Fibroblast of skin of scalp (primary cell): ENCODE measurements at places on chromosomes 7 and 10.

DNA sequence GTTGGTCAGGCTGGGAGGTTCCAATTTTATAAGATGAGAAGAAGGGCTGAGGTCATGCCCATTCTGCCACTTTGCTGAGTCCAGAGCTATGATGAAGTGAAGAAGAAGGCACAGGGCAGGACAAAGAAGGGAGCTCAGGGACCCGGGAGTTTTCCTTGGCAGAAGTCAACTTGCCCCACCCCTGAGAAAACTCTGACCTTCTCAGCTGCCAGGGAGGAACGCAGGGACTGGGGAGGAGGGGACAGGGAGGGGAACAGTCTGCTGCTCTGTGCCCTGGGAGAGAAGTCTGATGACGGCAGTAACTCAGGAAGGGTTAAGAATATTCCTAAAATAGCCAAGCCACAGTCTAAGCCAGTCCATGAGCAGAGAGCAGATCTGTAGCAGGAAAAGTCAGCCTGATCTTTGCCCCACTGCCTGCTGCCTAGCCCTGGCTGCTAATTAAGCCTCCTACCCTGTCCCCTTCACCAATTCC, 11.7 kb downstream of the ADIRF start:
- peak; percentile 61 for DNase-seq

GRCh38 chr10:7151538-7151937, 259.3 kb downstream of the SFMBT2 start:
- no peak for DNase-seq

DNA sequence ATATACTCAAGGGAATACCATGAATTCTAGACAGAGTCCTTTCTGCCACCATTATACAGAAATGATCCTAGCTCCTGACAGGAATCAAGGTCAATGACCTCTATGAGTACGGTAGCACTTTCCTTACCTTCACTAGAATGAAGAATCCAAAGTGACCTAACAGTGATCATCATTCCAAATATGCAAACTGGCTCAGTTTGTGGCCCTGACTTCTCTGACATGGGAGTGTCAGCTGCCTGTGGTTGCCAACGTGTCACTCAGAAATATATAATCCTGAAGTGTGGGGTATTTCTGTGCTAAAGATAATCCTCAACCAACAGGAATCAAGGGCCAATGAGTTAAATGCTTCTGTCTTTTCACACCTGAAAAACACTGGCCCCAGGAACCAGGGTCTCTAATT, 45.7 kb downstream of the COPG2 start:
- no peak for DNase-seq

DNA sequence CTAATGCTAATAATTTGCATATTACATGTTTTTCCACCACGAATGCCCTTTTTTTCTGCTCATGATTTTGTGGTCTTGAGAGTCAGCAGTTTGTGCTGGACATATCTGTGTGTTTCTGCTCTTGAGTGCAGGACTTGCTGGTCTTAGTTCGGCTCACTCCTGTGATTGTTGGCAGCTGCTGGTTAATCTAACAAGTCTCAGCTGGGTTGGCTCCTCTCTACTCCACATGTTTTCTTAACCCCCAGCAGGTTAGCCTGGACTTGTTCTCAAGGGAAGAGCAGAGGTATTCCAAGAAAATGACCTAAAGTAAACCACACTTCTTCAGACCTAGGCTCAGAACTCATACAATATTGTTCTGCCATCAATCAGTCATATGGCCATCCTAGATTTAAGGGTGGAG, 1238.9 kb downstream of the XPNPEP1 start:
- peak; percentile 2 for DNase-seq

GRCh38 chr10:8334631-8335030, 280.1 kb downstream of the GATA3 start:
- no peak for DNase-seq

DNA sequence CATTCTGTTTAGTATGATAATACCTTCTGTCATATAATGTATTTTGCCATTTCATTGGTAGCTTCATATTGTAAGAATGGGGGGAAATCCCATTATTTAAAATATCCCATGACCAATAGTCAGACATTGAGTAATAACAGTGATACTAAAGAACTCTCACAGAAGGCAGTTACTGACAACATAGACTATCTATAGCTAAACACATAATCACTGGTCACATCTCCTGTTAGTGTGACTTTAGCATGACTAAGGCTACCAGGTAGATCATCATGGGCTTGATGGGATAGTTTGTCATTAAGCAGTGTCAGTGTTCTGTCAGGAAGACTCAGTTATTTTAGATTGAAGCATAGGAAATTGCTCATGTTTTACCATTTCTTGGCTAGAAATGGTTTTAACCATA, 16.4 kb downstream of the OPN1SW start:
- DNase-seq: no peak

DNA sequence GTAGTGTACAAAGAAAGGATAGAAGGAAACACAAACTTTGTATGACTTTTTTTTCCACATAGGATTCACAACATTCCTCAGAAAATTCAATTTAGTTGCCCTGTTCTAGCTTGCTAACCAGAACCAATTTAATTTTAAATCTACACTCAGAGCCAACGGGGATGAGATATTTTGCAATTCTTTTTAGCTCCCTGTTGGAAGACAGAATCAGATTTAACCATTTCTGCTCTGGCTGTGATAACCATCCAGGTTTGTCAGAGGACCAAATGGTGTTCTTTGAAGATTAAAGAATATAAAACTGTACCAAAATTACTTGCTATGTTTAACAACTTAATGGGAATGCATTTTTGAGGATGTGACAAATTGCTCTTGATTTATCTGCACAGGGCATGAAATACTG, 319.7 kb downstream of the HPSE2 start:
- no peak for DNase-seq

DNA sequence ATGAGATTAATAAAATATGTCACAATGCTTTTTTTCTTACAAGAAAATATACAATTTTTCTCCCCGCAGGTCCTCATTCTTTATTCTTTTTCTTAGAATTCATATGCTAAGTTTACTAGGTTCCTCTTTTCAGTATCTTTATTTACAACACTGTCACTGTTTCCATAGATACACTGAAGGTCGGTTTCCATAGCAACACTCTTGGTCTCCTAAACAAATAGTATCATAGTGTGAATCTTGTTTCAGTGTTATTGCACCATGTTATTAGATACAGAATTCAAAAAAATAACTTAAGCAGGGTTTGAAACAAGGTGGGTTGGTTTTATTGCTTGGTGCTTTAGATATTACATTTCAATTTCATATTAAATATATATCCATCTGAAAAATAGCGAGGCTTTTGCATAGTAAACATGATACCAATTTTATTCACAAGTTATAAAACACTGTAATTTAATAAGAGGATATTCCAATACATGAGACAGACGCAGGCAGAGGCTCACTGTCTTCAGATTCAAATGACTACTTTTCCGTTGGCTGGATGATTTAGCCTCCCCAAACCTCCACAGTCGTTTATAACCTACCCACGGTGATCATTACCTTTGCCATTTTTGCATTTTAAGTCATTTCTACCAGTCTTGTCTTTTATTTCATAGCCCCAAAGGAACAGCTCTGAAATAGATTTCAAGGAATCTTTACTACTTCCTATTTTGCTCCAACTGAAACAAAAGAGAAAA, 88.9 kb upstream of the KLF6 start:
- peak; percentile 70 for DNase-seq

GRCh38 chr10:88116481-88116880, 253.1 kb downstream of the PTEN start:
- DNase-seq: peak; percentile 62

DNA sequence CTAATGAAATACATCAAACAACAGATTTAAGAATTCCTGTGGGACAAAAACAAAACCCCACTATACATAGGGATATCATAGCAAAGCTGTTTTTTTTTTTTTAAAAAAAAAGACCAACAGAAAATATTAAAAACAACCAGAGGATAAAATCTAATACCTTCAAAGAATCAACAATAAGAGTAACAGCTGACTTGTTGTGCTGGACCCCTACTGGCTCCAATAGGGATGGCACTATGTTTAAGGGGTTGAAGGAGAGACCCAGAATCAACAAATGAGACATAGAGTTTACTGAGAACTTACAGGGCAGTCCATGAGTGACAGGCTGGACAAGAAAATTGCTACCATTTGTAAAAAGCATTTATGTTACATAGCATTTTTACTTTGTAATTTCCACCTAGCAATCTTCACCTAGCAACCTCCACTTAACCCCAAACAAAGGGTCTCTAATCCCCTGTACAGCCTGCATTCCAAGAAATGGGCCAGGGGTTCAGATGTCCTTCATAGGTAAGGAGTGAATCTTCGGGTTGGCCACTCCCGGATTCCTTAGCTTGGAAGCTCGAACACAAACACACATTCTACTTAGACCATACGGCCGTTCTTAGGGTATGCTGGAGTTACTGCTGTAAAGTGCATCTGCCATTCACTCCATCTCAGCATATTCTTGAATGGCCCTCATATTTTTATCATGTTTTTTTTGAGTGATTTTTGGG, 25.8 kb downstream of the ASZ1 start:
- peak; percentile 13 for DNase-seq

- no peak for DNase-seq
Observed at GRCh38 chr7:124489925-124490324, 275.7 kb downstream of the GPR37 start.

DNA sequence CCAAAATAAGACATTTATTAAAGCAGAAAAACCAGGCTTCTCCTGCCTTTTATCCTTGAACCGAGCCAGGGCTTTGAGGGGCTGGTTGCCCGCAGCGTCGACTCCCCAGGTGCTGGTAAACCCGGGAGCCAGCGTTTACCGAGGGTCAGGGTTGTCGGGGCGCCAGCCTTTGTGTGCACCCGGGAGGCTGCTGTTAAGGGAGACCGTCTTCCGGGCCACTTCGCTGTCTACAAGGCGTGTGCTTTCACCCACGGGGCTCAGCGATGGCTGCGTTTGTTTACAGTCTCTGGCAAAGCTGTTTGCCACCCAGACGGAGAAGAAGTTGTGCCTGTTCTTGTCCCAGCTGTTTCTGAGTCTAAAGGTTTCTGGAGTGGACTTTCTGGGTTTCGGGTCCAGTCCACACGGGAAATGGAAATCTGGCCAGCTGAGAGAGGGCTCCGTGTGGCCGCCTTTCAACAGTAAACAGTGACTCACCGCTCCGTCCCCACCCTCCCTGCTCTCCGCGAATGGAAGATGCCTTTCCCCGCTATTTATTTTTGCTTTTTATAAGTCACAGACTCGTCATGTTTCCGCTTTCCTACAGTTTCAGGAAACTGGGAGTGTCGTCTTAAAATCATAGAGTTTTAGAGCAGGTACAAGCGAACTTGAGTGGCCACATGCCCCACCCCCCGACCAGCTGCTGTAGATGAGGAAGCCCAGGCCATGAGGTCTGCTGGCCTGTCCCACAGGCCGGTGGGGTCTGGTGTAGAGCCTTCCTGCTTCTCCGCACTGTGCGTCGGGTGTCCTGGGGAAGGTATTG, 2.2 kb downstream of the MAFK start:
- DNase-seq: peak; percentile 84

GRCh38 chr10:44436240-44436639, 51.3 kb upstream of the CXCL12 start:
- no peak for DNase-seq

DNA sequence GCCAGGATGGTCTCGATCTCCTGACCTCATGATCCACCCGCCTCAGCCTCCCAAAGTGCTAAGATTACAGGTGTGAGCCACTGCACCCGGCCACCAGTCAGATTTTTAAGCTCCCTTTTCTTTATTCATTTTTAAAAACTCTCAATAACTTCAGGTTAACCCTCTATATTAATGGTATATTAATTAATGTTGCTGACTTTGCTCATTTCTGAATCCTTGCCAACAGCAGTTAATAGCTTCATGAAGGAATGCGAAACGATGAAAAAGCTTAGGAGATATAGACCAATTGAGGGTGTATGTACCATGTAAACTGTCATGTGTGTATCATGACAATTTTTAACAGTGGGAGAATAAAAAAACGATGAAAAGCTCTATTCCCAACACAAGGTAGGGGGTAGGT, 27.5 kb downstream of the PNPLA8 start:
- no peak for DNase-seq

DNA sequence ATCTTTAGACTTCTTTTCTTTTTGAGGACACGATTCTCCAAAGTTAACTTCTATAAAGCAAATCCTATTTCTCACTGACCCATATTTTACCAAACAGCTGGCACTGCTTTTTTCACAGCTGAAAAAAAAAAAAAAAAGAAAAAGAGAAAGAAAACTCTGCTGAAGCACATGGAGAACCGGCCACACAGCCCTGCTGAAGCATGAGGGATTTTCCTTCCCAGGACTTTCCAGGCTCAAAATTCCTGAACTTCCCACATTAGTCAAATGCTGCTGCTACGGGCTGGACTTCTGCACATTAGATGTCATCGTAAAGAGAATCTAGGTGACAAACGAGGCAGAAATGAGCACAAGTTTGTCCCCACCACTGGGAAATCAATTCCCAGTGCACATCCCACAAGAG, 25.2 kb downstream of the HIPK2 start:
- no peak for DNase-seq
